Left cardiac atrium (tissue), 4 donors: ENCODE measurements at places on chromosomes 1 and 21. TPM values are rescaled to one million over a fixed set of nuclear protein-coding genes. Genes with fewer than 3 reads are reported as not detected.

DENND2D gene
- total RNA-seq, result 10.6 TPM

- no peak for DNase-seq
Observed at GRCh38 chr1:98908980-98909379, 95.7 kb downstream of the PLPPR5 start.

DNA sequence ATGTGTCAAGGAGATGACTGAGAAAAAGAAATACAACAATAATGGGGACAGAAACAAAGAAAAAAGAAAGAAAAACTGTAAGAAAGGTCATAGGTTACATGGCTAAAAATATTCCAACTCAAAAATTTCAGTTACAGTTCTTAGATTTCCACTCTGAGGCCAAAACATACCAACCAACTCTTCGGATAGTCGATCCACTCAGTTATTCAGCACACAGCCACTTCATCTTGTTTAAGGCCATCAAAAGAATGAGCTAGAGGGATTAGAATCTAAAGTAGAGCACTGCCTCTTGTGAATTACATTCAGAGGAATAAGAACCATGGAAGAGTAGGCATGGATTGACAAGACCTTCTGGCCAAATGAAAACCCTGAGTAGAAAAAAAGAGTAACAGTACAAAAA is 277.0 kb downstream of the MRPL39 start:
- DNase-seq, result no peak

LYPD8 gene
- total RNA-seq, result not detected

DNA sequence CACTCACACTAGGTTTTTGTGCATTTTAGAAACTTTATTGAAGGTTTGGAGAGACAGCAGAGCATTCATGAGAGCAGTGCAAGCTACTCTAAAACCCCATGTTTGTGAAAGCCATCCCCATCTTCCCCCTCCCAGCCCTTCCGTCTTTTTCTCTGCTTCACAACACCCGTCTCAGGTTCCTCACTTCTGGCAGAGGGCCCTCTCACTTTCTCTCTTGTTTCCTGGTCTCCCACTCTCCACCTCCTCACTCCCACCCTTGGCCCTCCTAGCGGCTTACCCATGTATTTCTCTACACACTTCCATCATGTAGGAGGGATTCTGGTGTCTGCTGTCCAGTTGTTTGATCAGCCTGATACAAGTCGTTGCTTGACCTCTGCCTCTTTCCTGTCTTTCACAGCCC is 92.7 kb downstream of the LRRC8C start:
- DNase-seq, result no peak
